ENCODE measurements at places on chromosomes 6 and 20.
A peak's percentile ranks its signal among the peaks of the same experiment; 100 is the strongest.

DNA sequence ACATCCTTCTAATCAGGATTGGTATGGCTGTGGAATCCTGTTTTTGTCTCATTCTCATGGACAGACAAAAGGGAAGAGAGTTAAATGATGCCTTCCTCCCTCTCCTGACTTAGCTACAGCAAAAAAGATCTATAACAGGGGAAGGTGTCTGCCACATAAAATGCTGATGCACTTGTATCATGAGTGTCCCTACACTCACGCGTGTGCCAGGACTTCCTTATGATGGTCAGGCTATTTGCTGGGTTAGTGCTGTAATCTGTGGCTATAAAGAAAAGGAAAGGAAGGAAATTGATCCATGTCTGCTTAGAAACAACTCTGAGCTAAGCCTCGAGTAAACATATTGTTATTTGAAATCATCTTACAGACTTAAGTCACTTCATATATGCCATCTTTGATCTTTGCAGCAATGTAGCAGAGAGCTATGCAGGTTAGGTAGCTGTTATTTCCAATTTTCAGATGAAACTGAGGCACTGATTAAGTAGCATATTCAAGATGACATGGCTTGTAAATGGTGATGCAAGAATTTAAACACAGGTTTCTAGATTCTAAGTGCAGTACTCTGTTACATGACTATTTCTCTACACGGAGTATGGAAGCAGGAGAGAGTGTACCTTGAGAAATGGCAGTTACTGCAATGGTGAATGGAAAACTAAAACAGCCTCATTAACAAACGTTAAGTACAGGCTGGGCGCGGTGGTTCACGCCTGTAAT lies 8.4 kb upstream of the DHX35 start:
- DNase-seq: no peak

DNA sequence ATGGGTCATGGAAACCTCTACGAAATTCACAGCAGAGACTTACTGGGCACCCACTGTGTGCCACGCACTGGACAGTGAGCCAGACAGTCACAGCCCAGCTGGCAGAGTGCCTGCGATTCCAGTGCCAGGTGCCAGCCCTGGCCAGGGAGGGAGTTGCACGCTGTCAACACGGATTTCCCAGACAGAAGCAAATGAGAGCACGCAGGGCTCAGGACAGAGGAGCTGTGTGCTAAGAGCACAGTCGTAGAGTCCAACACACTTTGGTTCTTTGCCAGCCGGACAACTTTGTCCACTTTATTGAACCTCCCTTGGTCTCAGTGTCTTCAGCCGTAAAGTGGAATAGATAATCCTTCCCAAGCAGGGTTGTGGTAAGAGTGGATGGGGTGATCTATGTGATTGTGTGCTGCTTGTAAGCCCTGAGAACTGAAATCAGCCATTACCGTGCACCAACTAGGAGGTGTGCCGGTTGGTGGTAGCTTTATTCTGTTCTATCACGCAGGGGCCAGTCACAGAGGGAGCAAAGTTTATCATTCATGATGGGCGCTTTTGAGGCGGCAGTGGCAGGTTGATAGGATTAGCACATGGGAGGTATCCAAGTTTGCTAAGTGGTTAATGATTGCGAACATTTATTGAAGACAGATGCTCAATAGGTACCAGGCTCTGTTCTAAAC lies 40.6 kb downstream of the SIRPA start:
- DNase-seq: no peak

- DNase-seq: no peak
These were observed 118.0 kb downstream of the ANKS1A start for GRCh38 chr6:35007016-35007415.

DNA sequence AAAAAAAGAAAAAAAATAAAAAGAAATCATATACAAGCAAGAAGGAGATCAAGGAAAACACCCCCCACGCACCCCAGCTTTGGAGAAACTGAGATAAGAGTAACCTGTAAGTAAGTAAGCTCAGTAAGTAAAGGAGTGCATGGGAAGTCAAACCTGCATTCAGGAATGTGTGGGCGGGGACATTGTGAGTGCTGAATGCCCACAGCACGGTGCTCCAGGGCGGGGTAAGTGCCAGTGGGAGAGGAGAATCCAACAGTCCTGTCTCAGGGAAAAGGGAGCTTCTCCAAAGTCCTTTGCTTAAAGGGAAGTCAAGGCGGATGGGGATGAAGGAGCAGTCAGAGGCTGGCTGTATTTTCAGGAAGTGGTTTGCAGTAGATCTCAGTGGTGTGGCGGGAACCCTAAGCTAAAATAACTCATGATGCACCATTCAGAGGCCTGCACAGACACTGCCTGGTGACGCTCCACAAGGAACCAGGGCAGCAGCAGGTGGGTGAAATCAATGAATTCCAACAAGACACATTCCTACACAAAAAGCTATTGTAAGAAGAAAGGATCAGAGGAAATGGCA lies 368.0 kb downstream of the QKI start:
- DNase-seq: no peak

GRCh38 chr20:61161726-61162390 lies 90.2 kb upstream of the CDH4 start:
- no peak for DNase-seq

- no peak for DNase-seq
These were observed 2.8 kb downstream of the MAPK13 start for GRCh38 chr6:36133148-36133547.

DNA sequence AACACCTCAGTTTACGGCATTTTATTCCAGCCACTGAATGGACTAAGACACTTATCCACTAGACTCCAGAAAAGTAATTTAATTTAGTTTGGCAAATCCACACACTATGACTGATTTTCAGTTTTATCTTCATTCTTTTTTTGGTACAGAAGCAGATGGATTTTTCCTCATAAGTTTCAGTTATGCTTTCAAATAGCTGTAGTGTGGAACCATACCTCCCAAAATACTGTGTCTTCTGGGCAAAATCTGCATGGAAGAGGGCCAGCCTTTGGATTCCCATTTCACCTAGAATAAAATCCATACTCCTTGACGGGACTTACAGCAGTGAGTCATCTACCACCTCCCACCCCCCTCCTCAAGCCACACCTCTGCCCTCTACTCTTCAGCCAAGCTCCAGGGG lies 43.0 kb downstream of the GSTA2 start:
- DNase-seq: no peak

DNA sequence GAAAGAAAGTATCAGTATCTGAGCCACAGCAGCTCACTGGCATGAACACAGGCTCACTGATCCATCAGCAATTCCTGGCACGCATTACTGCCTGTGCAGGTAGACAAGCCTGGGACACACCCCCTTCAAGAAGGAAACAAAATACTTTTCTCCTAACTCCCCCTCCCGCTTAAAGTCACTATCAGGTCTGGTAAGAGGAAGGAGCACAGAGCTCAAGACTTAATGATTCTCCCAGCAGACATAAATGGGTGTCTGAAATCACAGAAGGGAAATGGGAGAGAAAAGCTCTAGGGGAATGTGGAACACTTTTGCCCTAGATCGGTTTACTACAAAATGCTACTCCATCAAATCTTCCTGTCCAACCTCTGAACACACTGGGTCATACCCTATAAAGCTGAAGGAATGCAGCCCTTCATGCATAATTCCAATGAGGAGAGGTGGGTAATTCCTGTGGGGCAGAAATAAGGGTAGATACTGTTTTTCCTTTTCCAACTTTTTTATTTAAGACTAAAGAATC lies at the start of gene ADGRF1:
TSS of gene ADGRF1 (minus strand) at position 58 of the 517 bp plus-strand sequence. CDS start 13,271 bp downstream, outside the sequence.
- DNase-seq: no peak

DNA sequence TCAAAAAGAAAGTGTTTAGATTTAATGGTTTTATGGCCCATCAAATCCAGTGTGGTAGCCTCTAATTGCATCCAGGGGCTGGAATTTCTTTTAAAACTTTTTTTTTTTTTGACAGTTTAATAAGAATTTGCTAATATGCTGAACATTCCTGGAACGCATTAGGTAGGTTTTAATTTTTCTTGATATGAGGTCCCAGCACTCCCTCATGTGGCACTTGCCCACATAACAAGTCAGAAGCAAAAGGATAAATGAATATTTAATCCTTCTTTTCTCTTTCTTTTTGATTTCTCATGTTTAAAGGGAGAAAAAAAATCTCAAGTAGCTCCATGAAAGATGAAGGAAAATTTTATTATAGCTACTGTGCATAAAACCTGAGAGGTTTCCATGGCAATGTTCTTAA lies 13.5 kb downstream of the HAO1 start:
- no peak for DNase-seq

GRCh38 chr20:1391640-1392442 lies 1.0 kb downstream of the FKBP1A start:
- DNase-seq: no peak

DNA sequence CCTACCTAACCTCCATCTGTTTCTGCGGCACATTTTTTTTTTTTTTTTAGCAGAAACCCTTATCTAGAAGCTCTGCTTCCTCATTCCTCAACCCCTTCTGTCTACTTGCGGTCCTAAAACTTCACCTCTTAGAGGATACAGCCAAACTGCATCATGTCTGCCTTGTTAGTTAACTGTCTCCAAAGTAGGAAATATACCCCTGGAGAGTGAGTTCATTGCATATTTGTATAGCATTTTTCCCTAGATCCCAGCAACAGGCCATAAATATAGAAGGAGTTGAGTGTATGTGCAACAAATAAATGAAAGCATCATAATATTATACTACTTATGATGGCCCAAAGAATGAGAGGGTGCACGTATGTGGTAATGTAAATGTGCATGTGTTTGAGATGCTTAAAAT lies 1288.6 kb upstream of the GJE1 start:
- no peak for DNase-seq

DNA sequence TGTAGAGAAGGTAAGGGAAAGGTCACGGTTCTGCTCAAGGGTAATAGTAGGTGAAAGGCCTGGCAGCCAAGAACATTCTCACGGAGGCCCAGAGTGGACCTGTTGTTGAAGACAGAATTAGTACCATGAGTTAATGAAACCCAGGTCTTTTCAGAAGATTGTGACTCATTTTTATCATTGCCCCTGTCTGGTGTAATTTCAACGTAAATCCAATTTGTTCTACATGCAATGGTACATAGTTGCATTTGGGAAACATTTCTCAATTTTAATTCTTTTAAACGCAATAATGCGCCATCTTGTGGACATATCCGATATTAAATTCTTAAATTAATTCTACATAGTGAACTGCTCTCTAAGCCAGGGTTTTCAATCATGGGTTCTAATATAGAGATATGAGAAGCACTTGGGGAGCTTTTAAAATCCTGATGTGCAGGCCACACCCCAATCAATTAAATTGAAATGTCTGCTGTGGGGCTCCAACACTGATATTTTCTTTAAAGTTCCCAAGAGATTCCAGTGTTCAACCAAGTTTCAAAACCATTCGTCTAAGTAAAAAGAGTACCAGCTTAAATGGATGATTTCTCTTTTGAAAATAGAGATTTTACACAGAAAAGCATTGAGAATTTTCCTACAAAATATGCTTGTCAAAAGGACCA lies 257.4 kb downstream of the PLCB1 start:
- DNase-seq: no peak

GRCh38 chr20:35988910-35989463 lies 20.6 kb downstream of the CNBD2 start:
- DNase-seq: no peak

GRCh38 chr6:16238963-16239797 lies 793 bp downstream of the GMPR start:
- DNase-seq: peak; percentile 19

GRCh38 chr6:149032599-149033405 lies 284.7 kb upstream of the TAB2 start:
- no peak for DNase-seq

DNA sequence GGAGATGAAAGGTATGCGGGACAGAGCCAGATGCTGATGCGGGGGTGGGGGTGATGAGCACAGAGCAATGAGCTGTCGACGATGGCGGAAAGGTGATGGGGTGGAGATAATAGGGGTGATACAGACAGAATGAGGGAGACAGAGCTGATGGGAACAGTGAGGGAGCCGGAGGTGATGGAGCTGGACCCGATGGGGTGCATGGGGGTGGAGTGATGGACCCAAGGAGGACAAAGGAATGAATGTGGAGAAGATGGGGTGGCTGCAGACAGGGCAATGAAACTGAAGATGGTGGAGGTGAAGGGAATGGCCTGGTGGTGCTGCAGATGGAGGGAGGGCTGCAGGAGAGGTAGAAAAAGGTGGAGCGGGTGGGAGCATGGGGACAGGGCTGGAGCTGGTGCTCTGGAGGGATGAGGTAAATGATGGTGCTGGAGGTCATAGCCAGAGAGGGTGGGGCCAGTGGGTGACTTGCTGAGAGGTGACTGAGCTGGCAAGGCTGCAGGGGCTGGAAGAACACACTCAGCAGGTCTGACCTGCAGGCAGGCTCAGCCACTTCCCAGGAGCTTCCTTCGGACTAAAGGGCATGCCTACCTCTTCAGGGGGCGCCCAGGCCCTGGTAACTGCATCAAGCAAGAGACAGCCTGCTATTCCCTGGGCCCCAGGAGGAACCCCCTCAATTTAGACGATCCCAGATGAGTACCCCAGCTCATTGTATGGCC lies 6.0 kb upstream of the FOXS1 start:
- no peak for DNase-seq

DNA sequence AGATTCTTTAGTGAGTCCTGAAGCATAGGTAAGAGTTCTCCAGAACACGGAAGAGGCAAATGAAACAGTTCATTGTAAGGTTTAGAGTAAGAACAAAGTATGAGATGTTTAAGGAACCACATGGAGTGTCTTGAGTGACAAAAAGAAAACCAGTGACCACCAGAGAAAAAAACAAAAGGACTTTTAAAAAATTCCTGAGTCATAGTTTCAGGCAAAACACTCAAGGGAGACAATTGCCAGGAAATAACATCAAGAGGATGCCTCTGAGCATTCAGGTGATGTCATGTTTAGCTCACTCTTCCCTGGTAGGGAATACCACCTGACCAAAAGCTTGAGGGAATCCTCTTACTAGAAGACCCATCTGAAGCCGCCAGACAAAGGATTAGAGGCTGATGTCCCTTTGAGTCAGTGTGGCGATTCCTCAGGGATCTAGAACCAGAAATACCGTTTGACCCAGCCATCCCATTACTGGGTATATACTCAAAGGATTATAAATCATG lies 110.3 kb downstream of the COL19A1 start:
- no peak for DNase-seq

DNA sequence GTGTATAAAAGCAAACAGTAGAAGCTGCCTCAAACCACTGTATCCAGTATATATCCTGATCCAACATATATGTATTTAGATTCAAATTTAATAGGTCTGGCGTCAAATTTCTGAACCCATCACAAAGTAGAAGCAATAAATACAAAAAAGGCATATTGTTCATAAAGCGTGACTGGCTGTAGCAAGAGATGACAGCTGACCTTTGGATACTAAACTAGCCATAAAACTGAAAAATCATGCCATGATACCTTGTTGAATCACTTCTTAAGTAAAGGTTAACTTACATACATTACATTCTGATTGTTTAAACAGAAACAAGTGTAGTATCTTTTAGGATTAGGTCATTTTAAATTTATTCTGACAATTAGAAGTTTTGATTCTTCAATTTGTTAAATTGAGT lies 372.0 kb upstream of the FLRT3 start:
- no peak for DNase-seq

DNA sequence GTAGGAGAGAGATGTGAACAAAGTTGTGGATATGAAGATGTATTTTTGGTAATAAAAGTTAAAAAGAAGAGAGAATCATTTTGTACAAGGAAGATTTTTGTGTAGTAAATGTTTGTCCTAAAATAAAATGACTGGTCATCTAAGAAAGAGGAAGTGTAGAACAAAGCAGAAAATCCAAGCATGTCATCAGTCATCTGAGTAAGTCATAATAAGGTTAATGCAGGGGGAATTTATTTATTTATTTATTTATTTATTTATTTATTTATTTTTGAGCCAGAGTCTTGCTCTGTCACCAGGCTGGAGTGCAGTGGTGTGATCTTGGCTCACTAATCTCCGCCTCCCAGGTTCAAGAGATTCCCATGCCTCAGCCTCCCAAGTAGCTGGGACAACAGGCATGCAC lies 15.7 kb upstream of the CGA start:
- no peak for DNase-seq

Data from GM19239 (cell line).